ENCODE measurements at places on chromosomes 11 and 22.

DNA sequence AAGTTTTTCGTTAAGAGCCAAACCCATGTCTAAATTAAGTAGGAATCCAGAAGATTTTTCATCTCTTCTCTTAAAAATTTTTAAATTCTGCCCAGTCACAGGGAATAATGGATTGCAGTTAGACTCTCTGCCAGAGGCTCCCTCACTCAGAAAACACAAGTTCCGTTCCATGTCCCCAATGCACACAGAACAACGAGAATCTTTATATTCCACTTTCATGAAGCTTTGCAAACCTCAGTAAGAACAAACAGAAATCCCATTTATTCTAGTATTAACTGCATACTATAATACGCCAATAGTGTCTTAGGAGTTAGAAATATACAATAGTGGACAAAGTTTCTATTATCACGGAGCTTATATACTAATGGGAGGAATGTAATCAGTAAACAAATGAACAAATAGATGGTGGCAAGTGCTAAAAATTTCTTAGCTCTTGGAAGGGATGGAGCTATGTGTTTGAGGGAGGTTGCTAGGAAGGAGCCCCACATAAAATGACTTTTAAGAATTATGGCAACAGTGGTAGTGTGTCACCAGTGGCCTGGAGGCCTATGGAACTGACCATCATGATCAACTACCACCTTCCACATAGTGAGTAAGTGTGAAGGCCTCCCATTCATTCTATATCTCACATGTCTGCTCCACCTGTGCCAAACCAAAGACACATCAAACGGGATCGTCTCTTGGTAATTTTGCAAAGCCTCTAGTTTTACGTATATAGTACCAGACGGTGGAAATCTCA is 24.9 kb downstream of the PICALM start:
- DNase-seq: no peak

- no peak for DNase-seq
These were observed 894.6 kb downstream of the FAM181B start for GRCh38 chr11:81839016-81839415.

DNA sequence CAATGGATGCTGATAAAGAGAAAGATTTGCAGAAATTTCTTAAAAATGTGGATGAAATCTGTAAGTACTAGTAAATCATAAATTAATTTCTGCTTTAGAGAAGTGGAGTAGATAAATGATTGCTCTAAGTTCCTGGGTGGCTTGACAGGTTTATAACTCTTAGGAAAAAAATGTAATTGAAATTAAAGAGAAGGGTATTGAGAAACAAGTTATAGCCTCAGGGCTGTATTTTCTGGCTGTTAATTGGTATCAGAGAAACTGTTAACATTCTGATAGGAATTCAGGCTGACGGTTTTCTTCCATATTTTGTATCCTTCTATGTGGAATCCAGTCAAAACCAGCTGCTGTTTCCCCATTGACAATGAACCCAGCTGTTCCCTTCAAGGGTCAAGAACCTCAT is 1.9 kb downstream of the TTC12 start:
- no peak for DNase-seq

GRCh38 chr11:129973068-129973467 is 29.6 kb downstream of the PRDM10 start:
- DNase-seq: no peak

- no peak for DNase-seq
These were observed 20.5 kb upstream of the IL17REL start for GRCh38 chr22:50032941-50033601.

GRCh38 chr11:72308226-72309073 is 64.5 kb upstream of the PHOX2A start:
- no peak for DNase-seq

- DNase-seq: no peak
These were observed 73.9 kb upstream of the DRD2 start for GRCh38 chr11:113549061-113549460.

DNA sequence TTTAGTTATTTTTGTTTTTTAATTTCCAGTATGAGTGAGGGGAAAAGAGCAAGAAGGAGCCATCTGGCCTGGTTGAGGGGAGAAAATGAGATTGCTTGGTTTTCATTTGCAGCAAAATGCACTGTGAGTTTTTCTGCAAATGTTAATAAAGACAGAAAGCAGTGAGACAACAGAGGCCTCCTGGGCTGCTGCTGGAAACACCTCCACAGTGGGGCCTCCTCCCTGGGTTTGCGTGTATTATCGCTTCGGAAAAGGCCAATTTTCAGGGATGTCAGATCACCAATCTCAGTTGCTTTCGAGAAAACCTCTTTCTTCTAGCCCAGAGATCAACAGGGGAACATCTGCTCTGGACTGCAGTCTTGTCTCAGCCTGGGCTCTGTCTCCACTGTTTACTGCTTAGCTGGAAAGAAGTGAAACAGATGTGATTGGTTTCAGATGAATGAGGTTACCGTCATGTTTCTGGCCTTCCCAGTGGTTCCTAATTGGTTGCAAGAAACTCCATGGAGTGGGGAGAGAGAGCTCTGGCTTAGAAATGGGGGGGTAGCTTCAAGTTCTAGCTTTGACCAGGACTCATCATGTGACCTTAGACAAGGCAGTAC is 17.3 kb downstream of the TSPAN18 start:
- no peak for DNase-seq

GRCh38 chr11:129242855-129243254 is 50.7 kb upstream of the ARHGAP32 start:
- DNase-seq: no peak

- DNase-seq: no peak
These were observed 9.7 kb upstream of the LGALS2 start for GRCh38 chr22:37589636-37590035.

GRCh38 chr11:3021125-3021524 is 29.0 kb upstream of the NAP1L4 start:
- DNase-seq: peak; percentile 44

- no peak for DNase-seq
These were observed 14.6 kb downstream of the MRGPRD start for GRCh38 chr11:68965901-68966853.

GRCh38 chr11:76598426-76598839 is 72.1 kb downstream of the LRRC32 start:
- DNase-seq: no peak

DNA sequence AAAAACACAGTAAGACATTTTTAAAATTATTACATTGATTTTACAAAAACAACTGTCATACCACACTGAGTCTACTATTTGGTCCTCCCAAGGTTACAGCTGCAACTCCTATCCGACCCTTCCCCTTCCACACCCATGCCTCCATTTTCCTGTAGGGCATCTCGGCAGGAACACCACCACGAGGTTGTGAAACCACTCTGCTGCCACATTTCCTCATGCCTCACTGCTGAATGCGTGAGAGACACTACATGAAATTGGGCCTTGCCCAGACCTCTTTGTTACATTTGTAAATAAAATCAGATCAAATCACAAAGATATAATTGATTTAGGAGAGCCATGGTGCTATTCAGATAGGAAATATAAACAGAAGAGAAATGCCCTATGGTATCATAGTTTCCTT is 2.0 kb downstream of the ARHGAP32 start:
- peak; percentile 48 for DNase-seq

GRCh38 chr11:82045748-82046457 is 687.8 kb downstream of the FAM181B start:
- no peak for DNase-seq

DNA sequence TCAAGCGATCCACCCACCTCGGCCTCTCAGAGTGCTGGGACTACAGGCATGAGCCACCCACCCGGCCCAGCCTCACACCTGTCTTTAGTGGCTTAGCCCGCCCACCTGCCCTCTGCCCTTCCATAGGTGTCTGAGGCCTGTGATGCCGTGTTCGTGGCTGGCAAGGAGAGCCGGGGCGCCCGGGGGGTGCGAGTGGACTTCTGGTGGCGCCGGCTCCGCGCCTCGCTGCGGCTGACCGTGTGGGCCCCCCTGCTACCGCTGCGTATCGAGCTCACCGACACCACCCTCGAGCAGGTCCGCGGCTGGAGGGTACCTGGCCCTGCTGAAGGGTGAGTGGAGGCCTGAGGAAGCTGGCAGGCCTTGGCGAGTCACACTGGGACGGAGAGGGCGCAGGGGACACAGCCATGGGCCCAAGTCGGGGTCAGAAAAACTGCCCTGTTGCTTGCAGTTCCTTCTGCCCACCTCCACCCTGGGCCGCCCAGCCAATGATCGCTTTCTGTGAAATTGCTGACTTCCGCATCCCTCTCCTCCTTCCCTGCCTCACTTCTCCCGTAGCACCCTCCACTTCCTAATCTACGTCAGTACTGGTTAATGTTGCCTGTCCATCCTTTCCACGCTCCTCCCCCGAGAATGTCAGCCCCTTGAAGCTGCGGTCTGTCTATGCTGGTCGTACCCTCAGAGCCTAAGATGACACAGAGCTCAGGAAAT is 9.3 kb downstream of the TMEM132A start:
- no peak for DNase-seq

GRCh38 chr11:102950622-102951081 is 4.9 kb downstream of the MMP13 start:
- no peak for DNase-seq

- DNase-seq: no peak
These were observed 96.7 kb downstream of the SYN3 start for GRCh38 chr22:32961497-32961896.

- DNase-seq: no peak
These were observed 59.0 kb downstream of the ZC3H12C start for GRCh38 chr11:110152199-110152598.

GRCh38 chr11:46278387-46279125 is 1.1 kb downstream of the CREB3L1 start:
- peak; percentile 93 for DNase-seq

DNA sequence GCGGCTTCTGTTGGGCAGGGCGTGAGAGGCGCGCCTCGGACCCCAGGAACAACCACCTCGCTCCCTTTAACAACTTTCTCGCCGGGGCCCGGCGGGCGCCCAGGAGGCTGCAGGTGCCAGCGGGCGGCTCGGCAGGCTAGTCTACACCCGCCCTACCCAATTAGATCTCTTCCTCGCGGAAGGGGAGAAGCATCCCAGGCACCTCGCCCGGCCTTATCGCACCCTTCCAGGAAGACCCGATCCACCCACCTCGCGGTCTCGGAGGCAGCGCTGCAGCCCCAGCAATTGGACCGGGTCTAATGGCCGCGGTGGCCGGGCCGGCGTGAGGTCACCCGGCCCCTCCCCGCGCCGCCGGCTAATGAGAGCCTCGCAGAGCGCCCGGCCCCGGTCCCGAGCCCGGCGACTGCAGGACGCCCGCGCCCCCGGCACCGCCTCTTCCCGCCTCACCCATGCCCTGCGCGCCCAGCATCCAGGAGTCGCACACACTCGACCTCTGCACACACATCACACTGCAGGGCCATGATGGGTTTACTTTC is at the start of gene PLAAT3:
TSS of gene PLAAT3 (minus strand) at position 298 of the 536 bp plus-strand sequence. CDS start 419 bp downstream, outside the sequence.
- DNase-seq: peak; percentile 73

- no peak for DNase-seq
These were observed 11.1 kb downstream of the RSPH14 start for GRCh38 chr22:23130697-23131096.

DNA sequence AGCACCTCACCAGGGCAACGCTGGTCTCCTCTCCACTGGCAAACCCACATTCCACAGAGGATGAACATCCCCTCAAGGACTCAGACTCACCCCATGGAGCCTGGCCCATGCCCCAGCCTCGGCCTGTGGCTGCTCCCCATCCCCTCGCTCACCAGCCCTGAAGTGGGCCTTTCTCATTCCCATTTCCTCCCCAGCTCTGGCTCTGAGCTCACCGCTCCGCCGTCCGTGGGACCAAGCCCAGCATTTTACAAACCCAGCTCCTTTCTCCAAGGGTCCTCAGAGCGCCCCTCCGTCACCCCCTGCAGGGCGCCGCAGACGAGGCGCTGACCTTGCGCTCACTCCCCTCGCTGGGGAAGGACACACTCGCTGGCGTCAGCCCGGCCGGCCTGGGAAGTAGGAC is 6.9 kb upstream of the IGF2 start:
- no peak for DNase-seq

- DNase-seq: no peak
These were observed 12.9 kb downstream of the BIRC3 start for GRCh38 chr11:102330231-102330630.

GRCh38 chr11:130042093-130042591 is 27.6 kb upstream of the APLP2 start:
- no peak for DNase-seq

GRCh38 chr22:18078329-18079041 is 695 bp downstream of the PEX26 start:
- peak; percentile 70 for DNase-seq

DNA sequence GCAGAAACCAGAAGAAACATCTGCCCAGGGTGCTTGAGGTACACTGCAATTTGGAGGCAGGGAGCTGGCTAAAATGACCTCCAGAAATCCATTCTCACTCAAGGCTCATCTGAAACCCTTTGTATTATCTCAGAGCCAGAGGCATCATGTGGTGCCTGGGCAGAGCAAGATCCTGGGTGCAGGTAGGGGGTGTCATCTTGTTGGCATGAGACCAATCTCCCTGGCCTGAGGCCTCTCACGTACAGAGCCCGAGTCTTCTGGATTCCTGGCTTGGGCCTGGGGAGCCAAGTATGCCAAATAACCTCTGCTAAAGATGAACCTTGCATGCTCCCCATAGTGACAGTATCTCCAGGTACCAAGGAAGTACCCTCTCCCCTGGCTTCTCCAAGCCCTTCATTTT is 2.4 kb downstream of the LMO1 start:
- no peak for DNase-seq

DNA sequence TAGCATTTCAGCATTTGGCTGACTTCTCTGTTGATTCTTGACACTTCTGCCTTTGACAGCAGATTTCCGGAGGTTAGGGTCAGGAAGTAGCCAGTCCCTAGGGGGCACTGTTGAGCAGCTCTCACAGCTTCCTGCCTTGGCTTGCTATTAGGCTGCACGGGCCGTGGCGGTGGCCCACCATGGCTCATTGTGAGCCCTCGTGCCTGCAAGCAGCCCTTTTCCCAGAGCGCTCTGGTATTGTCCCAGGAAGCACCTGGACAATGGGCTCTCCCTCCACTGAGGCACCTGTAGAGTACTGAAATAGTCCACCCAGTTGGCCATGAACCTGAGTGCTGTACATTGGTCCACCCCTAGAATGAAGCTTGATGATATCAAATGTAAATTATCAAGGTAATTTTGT is 100.2 kb upstream of the GAL start:
- DNase-seq: peak; percentile 42

DNA sequence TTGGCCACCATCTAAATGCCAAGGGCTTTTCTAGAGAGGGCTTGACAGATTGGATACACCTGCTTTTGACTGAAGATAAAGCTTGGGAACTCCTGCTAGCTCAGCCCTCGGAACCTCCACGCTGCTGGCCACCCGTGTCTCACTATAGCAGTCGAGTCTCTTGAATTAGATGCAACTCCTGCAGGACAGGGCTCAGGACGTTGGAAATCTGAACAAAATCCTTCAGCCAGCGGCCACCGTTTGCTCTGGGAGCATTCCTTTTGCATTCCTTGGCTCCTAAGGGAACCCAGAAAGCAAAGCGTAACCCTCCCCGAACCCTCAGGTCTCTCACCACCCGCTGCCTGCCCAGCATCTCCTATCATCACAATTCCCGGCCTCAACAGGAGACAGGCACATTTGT is 77.8 kb downstream of the GRIK4 start:
- no peak for DNase-seq

GRCh38 chr11:116219171-116219635 is 553.6 kb downstream of the BUD13 start:
- DNase-seq: no peak

GRCh38 chr11:103683576-103683975 is 352.9 kb upstream of the DDI1 start:
- DNase-seq: no peak

Data from colonic mucosa (tissue), 4 donors.